Left lung (tissue), 14 donors: ENCODE measurements at places on chromosomes 12 and 14. TPM values are rescaled to one million over a fixed set of nuclear protein-coding genes. Genes with fewer than 3 reads are reported as not detected.
A peak's percentile ranks its signal among the peaks of the same experiment; 100 is the strongest.

- DNase-seq, result no peak
Observed at GRCh38 chr14:71175491-71175890, 268.2 kb downstream of the PCNX1 start.

GRCh38 chr14:56720703-56721460, 89.4 kb downstream of the OTX2 start:
- DNase-seq, result no peak

Gene ERP27
- polyA plus RNA-seq, result 3.0 TPM

DNA sequence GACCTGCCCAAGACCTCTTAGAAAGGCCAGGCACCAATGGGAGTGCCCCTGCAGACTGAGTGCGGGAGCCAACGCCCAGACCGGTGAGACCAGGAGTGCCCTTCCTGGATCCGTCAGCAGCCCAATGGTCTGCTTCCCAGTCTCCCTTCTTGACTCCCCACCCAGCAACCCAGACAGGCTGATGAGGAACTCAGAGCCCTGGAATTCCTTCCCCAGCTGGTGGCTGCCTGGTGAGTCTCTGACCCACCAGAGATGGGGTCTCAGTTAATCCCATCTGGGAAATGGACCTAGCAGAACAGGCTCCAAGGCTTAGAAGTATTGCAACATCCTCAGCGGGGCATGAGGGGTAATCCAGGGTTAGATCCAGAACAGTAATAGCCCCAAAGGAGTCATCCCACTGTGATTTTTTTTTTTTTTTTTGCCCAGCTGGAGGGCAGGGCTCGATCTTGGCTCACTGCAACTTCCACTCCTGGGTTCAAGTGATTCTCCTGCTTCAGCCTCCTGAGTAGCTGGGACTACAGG, 1.5 kb upstream of the RASAL1 start:
- no peak for DNase-seq

DNA sequence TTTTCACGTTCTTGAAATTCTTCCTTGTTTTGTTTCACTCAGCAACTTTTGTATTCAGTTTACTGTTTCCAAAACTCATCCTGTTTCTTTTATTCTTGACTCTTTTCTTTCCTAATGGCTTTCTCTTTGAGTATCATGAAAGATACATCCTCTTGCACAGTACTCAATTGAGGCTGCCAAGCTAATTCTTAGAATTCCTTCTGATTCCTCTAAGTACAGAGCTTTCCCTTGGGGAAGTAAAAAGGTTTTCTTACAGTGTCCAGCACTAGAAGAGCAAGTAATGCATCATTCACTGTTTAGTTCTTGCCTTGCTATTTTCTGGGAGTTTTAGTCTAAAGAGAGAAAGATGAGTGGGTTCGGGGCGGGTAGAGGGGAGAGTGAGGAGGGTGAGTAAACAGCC, 154.1 kb downstream of the NEDD1 start:
- no peak for DNase-seq

DNA sequence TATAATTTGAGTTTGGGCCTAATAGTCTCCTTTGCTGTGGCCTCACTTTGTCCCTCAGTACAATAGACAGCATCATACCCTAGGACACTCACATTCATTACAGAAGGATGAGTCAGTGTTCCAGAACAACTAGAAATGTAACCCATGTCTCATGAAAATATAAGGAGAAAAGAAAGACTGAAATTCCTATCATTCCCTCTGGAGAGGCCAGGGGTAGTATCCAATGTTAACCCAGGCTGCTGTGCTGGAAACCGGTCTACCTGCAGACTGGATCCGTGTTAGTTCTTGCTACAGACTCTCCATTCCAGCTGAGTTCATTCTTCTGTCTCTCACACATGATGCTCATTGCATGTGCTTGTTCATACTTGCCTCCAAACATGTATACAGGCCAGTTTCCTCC, 75.8 kb upstream of the HOXC13 start:
- DNase-seq, result no peak

DNA sequence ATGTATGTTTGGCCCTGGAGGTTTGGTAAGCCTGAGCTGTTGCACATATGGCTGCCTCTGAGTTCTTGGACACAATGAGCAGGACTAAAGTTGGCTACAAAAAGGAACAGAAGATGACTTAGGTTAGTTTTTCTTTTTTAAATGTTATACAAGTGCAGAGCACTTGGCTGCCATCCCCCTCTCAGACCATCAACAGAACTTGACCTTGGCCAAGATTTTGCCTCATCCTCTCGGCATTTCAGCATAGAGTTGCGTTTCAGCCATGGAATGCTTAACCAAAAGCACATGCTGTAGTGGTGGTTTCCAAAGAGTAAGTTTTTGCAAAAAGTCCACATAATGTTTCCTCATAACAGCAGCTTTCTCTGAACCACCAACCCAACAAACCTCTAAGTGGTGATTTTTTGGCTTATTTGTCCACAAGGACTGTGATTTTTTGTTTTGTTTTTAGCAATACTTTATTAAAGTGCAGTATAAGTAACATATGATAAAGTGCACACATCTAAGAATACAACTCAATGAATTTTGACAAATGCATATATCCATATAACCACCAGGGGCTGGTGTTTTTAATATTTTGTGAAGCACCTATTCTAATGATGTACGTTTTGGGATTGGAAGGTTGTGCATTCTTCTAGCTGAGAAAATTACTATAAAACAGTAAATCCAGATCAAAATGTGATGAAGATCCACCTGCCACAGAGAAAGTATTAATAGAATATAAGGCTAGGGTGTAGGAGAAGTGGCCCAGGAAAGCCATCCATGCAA, 12.1 kb upstream of the GALNT16 start:
- DNase-seq, result no peak

GRCh38 chr14:75452900-75453816, 25.3 kb downstream of the JDP2 start:
- peak; percentile 90 for DNase-seq
